ENCODE measurements at places on chromosomes 16 and 17.

GRCh38 chr17:63540590-63540989 is 9.7 kb upstream of the DCAF7 start:
- no peak for DNase-seq

- DNase-seq, result no peak
Observed at GRCh38 chr16:76941113-76941512, 249.9 kb upstream of the MON1B start.

GRCh38 chr16:11109566-11109965 is 146.4 kb downstream of the SOCS1 start:
- peak; percentile 80 for DNase-seq

- no peak for DNase-seq
Observed at GRCh38 chr16:79211586-79211985, 389.0 kb downstream of the MAF start.

DNA sequence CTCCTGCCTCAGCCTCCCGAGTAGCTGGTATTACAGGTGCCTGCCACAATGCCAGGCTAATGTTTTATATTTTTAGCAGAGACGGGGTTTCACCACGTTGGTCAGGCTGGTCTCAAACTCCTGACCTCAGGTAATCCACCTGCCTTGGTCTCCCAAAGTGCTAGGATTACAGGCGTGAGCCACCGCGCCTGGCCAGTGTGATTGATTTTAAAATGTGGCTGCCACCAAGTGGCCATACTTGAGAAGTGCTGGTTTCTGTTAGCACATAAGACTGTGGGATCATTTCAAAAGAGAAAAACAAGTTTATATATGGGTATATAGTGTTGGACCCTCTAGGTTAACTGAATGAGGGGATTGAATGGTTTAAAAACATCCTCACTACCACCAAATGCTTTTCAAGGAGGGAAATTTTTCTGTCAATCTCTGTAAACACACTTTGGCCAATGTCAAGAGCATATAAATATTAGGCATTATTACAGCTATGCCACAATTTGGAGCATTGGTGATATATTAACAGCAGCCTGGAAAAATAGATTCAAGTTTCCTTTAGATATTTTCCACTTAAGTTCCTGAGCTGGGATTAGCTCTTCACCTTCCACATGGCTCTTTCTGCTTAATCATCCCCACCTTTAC is 13.5 kb upstream of the DHRS13 start:
- peak; percentile 54 for DNase-seq

DNA sequence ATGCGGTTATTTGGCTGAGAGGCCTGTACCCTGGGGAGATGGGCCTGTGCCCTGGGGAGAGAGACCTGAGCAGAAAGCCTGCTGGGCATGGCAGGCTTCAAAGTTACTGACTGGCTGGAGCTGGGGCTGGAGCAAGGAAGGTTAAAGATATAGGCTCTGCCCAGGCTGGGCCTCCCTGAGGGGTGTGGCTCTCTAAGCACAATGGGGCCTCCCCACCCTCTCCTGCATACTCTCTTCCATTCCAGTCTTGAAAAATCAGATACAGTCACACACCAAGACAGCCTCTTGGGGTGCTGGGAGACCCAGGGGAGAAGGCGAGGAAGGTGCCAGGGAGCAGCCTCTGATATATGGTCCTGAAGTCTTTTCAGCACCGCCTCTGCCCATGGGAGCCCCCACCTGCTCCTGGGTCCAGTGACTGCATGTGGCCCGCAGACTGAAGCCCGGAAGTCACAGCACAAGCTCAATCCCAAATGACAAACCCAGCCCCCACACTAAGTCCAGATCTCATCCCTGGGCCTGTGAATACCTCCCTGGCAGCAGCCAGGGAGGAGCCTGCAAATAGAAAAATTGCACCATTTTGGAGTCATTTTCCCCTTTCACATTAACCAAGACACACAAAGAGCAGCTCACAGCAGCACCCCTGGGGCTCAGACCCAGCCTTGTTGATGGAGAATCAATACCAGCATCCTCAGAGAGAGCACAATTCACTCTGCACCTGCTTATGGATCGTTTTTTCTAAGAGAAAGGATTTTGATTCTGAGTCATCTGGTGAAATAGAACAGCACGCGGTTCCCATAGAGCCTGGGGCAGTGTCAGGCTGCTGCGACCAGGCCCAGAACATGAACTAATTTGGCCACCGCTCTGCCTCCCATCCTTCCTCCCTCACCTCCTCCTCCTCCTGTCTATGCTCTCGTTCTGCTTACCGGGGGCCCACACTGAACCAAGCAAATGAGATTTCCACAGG is 25.6 kb upstream of the CACNG1 start:
- no peak for DNase-seq

DNA sequence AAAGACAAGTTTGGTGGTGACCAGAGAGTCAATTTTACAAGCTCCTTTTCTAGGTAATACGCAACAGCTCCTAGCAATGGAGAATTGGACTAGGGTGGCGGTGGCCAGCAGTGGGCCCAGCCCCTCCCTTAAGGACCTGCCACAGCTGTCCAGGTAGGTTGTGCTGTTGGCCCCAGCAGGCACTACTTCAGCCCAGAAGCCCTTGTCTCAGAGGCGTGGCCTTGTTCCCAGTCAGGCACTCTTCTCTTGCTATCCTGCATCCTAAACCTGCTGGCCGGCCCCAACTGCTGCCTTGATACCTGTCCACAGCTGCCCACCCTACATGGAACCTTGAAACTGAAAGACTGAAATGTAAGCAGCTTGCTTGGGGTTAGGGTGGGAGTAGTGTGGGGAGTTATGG is 989 bp upstream of the GALK1 start:
- no peak for DNase-seq
